H7 (cell line): ENCODE measurements at places on chromosomes 6 and 20.
A peak's percentile ranks its signal among the peaks of the same experiment; 100 is the strongest.

DNA sequence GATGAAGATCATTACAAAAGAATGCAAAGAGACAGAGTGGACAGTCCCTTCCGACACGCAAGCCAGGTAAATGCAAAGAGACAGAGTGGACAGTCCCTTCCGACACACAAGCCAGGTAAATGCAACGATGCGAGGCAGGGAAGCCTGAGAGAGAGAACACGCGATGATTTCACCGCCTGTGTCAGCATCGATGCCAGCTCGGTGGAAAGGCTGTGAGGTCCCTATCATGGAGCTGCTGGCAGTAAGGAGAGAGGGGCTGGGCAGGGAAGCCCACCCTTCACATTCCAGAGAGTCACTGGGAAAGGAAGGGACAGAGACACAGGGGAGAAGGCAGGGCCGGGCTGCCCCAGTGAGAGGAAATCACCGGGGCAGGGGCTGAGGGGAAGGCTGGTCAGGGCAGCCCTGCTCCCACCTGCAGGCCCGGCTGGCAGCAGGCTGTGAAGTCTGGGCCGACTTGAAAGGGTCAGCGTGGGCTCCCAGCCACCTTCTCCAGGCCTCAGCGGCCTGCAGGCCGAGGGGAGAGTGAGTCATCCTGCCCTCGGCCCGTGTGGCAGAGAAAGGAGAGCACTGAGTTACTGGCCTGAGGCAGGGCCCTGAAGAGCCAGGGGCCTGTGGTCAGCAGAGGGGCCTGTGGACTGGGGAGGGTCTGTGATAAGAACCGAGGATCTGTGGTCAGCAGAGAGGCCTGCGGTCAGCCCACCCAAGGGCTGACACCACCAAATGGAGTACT, 80.4 kb downstream of the DACT2 start:
- DNase-seq: no peak

DNA sequence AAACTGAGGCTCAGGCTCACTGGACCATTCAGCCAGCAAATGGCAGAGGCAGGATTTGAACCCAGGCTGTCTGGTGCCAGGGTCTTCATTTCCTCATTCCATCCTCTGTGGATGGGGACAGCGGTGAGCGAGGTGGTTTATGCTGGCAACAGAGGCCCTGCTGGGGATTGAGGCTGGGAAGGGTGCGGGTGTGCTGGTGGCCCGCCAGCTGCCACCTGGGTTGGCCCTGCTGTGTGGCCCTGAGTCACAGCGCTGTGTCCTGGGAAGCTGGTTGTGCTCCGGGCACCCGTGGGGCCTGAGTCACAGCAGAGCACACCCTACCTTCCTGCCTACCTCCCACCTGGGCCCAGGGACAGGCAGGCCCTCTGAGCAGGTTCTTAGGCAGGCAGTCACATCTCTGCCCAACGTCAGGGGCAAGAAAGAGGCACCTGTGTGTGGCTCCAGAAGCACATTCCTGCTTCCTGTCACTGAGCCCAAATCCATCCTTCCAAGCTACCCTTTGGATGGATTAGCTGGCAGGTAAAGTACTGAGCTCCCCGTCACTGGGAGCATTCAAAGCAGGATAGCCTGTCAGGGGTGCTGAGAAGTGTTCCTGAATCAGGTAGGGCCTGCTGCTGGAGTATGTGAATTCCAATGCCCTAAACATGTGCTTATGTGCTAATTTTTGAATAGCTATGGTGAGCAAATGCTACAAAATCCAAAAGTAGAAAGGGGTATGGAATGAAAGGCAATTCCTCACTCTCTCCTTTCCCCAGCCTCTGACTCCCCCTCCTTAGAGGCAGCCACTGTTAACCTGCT, 53.9 kb downstream of the CEBPB start:
- no peak for DNase-seq

DNA sequence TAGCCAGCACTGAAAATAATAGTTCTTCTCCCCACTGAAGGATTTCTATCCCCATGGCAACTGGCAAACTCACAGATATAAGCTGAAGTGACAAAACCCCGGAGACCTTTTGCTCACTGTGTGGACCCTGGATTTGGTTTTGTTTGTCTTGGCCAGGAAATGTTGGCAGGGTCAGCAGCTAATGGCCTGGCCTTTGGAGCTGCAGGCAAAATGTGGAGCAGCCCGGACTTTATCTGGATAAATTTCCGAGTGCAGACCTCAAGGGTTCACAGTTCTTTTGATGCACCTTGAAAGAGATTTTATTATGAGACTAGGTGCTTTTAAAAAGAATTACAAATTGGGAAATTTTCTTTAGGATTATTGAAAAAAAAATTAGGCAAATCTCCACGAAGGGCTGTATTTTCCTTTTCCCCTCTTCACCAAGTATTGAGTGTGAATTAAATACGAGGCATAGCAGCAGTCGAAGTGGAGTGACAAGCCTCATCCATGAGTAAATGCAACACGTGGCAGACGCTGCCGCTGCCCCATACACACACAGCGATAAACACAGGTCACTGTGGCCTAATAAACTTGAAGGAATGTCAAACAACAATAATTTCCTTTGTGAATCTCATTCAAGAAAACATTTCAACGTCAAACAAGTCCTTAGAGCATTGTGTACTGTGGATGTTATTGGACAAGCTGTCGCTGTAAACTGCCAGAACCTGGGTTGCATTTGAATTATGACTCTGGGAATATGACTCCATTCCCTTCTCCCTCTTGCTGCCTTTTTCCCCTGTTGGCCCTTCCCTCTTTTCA, 35.1 kb upstream of the CCN6 start:
- no peak for DNase-seq

DNA sequence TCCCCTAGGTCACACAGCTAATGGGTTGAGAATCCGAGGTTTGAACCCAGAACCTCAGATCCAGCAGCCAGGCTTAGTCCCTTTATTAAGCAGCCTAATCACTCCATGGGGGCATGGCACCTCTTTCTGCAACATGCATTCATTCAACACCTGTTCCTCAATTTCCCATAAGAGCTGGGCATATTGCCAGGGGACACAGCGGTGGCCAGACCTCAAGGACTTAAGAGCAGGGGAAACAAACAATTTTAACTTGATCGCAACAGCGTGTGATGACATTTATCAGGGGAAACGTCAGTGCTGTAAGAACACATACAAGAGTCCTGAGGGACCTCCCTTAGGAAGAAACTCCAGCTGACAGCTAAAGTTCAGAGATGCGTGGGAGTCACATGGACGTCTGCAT, 267.4 kb upstream of the CDH4 start:
- no peak for DNase-seq

DNA sequence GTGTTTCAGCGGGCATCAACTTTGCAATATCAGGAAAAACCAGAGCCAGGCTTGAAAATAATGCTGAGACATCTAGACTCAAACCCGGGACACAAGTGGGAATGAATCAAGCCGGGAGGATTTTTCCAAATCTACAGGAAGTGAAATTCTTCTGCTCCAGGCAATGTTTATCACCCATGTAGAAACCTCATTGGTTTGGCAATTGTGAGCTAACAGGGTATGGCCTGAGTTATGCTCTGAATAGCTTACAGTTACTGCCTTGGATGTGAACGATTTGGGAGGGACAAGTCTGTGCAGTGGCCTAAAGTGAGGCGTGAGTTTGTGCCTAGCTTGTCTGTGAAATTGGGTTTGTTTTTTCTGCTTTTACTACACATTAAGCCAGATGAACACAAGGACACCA, 87.4 kb downstream of the PCSK2 start:
- no peak for DNase-seq

DNA sequence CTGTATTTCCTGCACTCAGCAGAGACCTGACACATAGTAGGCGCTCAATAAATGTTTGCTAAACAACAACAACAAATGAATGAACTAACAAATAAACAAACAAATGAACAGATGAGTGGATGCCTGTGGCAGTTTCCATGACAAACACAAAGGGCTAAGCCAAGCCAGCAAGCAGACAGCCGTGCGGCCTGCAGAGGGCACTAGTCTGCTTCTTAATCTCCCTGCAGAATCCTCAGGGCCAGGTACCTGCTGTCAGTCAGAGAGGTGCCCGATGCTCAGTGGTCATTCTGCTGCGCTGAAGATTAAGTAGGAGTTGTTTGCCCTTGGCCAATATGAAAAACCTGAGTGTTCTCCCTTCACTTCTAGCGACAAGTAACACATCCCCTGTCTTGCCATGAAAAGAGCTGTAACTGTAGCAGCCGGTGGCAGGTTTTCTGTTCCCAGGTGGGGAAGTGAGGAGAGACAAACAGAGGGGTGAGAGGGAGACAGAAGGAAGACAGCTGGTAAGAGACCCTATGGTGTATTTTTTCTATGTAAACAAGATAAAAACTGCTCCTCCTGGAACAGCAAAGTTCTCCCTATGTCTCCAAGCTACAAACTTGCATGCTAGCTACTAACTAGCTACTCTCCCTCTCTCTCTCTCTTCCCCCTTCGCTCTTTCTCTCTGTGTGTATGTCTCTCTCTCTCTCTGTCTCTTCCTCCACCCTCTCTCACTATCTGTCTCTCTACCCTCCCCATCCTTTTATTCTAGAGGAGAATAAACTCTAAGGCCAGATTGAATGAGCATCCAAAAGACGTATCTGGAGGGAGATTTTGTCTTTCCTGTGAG, at the start of gene MC3R:
MC3R (plus strand) TSS at position 779 of the 829 bp plus-strand sequence. CDS start 112 bp downstream, outside the sequence.
- DNase-seq: peak; percentile 11

- DNase-seq: no peak
Observed at GRCh38 chr6:62090442-62091229, 195.4 kb downstream of the KHDRBS2 start.

GRCh38 chr6:160783741-160784140, 81.7 kb downstream of the PLG start:
- no peak for DNase-seq

- DNase-seq: no peak
Observed at GRCh38 chr6:126444659-126445273, 104.9 kb downstream of the CENPW start.

DNA sequence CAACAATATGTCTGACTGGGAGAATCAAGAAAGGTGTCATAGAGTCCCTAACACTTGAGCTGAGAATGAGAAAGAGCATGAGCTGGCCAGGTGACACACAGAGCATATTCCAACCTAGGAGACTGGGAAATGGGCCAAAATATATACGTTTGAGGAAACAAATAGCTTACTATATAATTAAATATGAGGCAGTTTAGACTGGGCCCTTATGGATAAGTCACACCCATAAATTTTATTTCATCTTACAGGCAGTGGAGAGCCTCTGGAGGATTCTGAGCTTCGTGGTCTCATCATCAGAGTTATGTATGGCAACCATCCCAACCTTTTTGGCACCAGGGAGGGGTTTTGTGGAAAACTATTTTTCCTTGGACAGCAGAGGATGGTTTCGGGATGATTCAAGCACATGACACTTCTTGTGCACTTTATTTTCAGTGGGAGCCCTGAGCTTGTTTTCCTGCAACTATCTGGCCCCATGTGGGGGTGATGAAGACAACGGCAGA, 12.9 kb upstream of the NQO2 start:
- DNase-seq: no peak

- DNase-seq: no peak
Observed at GRCh38 chr20:15476186-15476585, 1097.1 kb downstream of the KIF16B start.

DNA sequence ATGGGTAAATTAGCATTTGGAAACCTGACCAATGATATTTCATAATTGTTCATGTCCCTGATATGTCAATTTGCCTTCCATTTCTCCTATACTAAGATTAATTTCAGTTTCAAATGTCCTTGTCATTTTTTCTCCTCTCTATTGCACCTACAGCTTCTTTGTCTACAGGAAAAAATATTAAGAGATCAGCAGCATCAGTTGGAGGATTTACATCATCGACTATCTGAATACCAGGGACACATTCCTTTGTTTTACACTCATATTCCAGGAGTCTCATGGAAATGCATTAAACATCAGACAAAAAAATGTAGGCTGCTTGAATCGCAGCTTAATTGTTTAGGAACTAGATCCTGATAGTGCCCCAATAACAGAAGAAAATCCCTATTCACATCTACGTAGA, 188.2 kb downstream of the PRKN start:
- no peak for DNase-seq

DNA sequence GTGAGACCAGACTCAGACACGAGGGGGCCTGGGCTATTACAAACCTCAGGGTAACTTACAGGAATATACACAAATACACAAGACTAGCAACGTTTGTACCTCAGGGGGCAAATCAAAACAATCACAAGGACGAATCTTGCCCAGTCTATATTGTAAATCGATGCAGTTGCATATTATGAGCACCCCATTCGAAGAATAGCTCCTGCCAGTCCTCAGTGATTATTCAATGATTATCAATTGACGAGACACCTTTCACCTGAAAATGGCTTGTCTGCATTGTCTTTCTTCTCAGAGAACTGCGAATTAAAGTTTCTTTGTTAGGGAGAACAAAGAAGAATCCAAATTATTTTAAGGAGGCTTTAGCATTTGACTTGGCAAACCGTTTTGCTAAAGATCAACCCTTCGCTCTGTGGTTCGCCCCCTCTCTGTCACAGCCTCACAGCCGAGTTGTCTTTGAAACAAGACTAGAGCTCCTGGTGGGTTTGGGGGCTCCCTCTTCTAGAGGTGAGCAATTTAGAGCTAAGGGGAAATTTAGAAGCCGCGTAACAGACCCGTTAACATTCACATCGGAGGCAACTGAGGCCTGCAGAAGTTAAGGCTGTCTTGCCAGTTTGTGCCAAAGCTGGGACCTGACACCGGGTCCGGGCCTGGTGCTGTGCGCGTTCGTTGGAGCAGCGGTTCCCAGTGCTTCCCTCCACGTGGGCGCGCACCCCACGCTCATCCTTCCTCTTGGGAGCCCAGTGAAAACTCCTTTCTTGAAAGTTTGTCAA, 24.9 kb upstream of the MAP3K7 start:
- DNase-seq: peak; percentile 49

DNA sequence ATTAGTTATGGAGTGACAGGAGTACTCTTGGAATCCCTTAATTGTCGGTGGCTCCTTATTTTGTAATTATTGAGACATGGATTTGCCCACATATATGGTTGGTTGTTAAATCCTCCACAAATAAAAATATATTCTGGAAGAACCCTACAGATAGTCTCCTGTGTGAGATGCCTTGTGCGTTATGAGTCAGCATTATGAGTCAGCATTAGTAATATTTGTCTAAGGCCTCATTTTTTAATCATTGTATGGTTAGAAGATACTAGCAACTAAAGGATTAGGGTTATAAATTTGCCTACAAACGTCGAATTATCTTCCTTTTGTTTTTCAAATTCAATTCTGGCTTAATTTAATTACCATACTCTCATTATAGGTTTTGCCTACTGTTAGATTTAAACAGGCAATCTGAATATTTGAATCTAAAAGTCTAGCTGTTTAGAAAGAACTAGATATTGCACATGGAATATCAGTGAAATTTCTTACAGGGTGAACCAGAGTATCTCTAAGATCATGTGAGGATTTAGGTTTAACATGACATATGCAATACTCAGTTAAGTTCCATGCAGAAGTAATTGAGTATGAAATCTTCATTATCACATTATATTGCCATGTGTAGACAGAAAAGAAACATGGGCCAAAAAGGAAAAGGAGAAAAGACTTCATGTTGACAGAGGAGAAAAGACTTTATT, 5.9 kb downstream of the C6orf58 start:
- DNase-seq: no peak

- DNase-seq: peak; percentile 40
Observed at GRCh38 chr6:161218222-161218621, 55.6 kb downstream of the AGPAT4 start.
